ENCODE measurements at places on chromosomes 2 and 18. TPM values are rescaled to one million over a fixed set of nuclear protein-coding genes. Genes with fewer than 3 reads are reported as not detected.

DNA sequence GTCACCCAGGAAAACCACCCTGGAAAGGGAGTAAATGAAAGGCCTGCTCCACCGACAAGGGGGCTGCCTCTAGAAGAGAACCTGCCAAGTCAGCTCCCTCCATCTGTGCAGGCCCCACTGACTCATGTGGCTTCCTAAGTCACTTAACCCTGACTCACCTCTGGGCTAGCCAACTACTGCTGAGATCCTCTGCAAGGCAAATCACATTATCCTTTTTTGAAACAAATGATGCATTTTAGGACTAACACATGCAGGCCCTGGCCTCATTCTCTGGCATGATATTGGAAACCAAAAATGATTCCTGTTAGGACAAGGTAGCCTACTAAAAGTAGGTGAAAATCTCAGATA, 474.6 kb downstream of the EPHA4 start:
- H3K4me3 ChIP-seq = no peak overlapping the region
- no peaks in the 10 kb centered on the region for H3K36me3 ChIP-seq
- peaks cover 3% of the 10 kb centered on the region for H3K27me3 ChIP-seq
- no peak for DNase-seq

The MFSD6 gene
- 39.0 TPM for total RNA-seq

- no peaks in the 10 kb centered on the region for H3K27me3 ChIP-seq
- H3K4me3 ChIP-seq = no peak overlapping the region
- no peaks in the 10 kb centered on the region for H3K36me3 ChIP-seq
- H3K4me1 ChIP-seq = no peaks in the 10 kb centered on the region
These were observed 244.8 kb upstream of the SLC14A2 start for GRCh38 chr18:45370255-45371010.

The RNF152 gene
- 29.9 TPM for total RNA-seq

DNA sequence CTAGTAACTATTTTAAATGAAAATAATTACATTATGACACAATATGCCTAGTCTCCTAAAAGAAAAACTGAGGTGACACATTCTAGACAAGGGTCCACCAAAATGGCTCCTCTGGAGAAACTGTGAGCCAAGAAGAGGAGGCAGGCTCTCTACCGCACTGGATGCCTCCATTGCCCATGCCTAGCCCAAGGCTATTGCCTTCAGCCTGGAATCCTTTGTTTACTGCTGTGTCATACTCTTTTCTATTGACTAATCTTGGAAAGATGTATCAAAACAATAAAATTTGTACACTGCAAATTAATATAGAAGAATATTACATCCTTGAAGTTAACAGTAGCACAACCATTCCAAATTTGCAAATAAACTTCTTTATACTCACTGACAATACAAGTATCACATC, 167.1 kb downstream of the RAB3GAP1 start:
- no peak overlapping the region for H3K27ac ChIP-seq
- H3K4me1 ChIP-seq = no peaks in the 10 kb centered on the region
- no peaks in the 10 kb centered on the region for H3K36me3 ChIP-seq
- no peak for DNase-seq

The MATN3 gene
- total RNA-seq = 0.45 TPM

Measured in adrenal gland (tissue), 19 donors.